Activated naive CD4-positive, alpha-beta T cell (primary cell): ENCODE measurements at places on chromosomes 12 and 14.

GRCh38 chr14:63155511-63156185 is 48.6 kb upstream of the RHOJ start:
- DNase-seq: no peak

DNA sequence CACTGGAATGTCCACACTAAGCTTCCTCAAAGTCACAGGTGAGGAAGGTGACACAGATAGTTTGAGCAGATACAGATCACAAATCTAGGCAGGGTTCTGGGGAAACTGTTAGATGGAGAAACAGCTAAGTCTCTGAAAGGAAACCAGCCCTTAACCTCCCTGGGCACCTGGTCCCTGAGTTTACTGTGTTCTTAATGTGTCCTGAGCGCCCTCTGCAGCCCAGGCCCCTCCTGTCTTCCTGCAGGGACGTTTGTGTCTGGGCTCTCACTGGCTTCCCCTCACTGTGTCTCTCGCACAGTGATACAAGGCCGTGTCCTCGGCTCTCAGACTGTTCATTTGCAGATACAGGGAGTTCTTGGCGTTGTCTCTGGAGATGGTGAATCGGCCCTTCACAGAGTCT is 684.3 kb downstream of the TMEM121 start:
- DNase-seq: no peak

GRCh38 chr14:74552623-74553022 is 59.1 kb downstream of the ISCA2 start:
- DNase-seq: no peak

- no peak for DNase-seq
These were observed 244.2 kb downstream of the GPHN start for GRCh38 chr14:66752109-66752508.

- peak; percentile 17 for DNase-seq
These were observed at the start of gene C12orf56 for GRCh38 chr12:64390275-64390851. TSS of gene C12orf56 (minus strand) at chr12:64390758. CDS start at chr12:64390565, 193 bp downstream.

DNA sequence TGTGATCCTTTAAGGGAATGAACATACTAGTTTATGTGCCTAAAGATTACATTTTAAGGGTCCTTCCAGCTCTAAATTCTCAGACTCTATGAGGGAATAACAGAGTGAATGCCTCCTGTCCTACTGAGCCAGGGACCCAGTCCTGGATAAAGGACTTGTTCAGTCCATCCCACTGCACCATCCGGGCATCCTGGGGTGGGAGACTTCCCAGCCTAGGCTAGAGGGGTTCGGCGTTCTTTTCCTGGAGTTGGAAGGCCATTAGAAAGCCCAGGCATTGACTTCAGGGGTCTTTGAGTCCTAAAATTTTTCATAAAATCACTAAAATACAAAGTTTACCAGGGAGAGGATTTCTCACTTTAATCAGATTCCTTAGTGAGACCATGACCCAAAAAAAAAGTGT is 127.9 kb upstream of the FKBP4 start:
- DNase-seq: no peak

- no peak for DNase-seq
These were observed 50.3 kb downstream of the MON2 start for GRCh38 chr12:62516927-62517326.

DNA sequence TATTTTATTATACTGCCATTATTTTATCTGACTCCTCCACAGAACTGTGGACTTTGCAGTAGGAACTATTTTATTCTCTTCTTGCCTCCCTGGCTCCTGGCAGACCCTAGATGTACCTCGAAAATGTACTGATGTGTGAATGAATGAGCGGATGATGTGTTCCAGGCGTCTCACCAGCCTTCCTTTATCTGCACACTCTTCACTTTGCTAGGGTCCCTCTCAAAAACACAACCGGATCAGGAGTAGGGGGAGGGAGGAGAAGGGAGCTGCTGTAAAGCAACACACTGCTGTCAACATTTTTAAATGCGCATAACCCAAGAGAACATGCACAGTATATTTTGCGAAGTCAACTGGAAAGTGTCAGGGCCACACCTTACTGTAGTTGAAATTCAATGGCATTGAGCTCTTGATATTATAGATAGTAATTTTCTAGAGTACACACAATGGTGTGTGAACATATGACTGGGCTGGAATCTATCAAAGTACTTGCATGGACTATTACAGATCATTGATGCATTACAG is 36.3 kb downstream of the SRGAP1 start:
- DNase-seq: no peak

- no peak for DNase-seq
These were observed 90.7 kb upstream of the ATP2B1 start for GRCh38 chr12:89799316-89799715.

GRCh38 chr14:87732562-87732961 is 260.4 kb downstream of the GALC start:
- no peak for DNase-seq
